ENCODE measurements at places on chromosomes 12 and 14.

GRCh38 chr12:118581371-118581770, 205.0 kb downstream of the SUDS3 start:
- no peak for DNase-seq

- no peak for DNase-seq
These were observed 25.9 kb downstream of the FUT8 start for GRCh38 chr14:65438266-65438933.

DNA sequence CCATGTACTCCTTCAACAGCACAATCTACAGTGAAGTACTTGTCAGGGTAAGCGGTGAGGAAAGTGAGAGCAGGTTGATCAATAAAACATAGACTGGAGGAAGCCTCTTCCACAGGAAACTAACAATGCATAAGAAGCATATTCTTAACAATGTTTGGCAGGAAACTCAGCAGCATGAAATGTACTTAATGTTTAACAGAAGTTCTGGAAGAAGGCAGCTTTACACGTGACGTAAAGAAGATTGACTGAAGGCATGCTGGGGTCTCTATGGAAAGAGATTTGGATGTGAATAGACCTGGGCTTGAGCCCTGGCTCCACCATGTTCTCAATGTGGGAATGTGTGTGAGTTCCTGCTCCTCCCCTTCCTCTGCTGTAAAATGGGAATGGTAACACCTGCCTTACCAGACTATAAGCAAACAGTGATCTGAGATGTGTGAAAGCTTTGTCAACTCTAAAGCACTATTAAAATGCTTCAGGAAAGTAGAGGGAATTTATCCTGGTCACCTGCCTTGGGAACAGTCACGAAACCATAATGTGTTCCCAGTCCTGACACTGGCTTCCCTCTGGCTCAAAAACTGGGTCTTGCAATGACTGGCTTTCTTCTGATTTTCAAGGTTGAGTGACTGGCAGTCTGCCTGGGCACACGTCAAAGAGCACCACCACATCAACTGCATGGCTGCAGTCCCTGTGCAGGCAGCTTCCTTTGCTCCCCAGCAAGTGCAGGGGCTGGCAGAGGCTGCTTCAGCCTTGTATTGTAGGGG, 384.6 kb downstream of the APAF1 start:
- no peak for DNase-seq

- no peak for DNase-seq
These were observed 239.4 kb upstream of the KRR1 start for GRCh38 chr12:75750716-75751306.

DNA sequence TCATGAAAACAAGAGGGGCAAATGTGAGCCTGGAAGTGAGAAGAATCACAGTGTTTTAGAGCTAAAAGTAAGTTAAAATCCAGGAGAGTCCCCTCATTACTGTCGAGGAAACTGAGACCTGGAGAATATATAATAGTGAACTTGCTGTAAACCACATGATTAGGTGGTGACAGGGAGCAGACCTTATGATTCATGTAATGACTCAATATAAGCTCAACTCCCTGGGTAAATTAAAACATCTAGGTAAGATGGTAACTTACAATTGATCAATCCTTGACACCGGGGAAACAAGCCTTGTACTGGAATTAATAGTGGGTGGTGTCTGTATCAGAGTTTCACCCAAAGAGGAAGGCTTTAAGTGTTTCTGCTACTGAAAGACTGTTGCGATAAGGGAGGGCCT, 269.3 kb downstream of the SNAPC1 start:
- no peak for DNase-seq

- no peak for DNase-seq
These were observed 6.2 kb downstream of the GPR19 start for GRCh38 chr12:12689647-12690300.

- no peak for DNase-seq
These were observed 58.2 kb downstream of the OSBPL8 start for GRCh38 chr12:76501390-76501789.

DNA sequence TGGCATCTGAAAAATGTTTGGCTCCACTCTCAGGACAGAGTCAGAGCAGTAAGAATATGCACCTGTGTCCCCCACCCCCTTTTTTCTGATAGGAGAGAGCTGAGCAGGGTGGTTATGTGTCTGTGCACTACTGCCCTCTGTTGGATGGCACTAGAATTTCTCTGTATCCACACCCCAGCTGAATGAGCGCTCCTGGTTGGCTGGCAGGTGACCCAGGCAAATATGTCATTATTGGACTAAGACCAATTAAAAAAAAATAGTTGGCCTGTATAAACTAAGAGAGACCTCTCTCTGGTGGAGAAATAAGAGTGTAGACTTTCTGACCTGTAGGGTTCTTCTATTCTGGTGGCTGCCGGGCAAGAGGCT, 107.0 kb downstream of the PTCSC3 start:
- DNase-seq, result no peak

GRCh38 chr14:80585506-80585835, 356.1 kb downstream of the CEP128 start:
- no peak for DNase-seq

DNA sequence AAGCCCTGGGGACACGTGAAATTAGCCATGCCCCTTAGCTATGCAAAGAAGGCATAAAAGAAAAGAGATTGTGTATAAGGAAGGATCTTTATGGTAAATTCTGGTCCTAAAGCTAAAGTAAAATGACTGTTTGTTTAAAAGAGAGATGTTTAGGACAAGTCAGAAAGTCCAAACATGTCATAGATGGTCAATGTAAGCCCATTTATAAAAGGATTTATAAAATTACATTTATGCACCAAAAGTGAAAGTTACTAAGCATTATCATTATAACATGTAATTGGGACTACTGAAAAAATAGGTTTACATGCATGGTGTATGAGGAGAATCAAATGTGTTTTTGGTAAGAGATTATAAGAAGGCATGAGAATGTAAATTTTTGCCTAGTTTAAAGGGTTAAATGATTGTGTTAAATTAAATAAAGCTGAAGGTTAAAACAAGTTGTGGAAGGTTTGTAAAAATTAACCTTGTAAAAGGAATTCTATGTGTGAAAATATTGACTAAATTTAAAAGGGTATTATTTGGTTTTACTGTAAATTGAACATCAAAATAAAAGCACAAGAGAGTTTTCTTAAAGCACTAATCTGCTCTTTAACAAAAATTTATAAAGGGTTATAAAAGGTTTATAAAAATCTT, 50.4 kb upstream of the TSPAN8 start:
- DNase-seq, result no peak

DNA sequence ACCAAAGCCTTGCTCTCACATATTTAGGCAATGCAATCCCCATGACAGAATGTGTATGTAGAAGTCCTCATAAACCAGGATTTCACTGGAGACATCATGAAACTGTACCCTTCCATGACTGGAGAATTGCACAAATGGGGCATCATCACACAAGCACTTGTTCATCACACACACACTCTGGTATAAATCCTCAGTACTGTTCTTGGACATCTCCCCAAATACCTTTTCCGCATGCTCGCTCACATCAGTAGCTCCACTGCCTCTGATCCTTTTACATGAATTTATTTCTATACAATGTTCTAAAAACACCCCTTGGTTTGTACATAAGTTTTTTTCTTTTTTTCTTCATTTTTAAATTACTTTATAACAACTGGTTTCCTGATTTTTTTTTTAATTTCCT, 3.3 kb upstream of the ING4 start:
- no peak for DNase-seq

GRCh38 chr14:83153081-83153480, 1619.4 kb upstream of the SEL1L start:
- no peak for DNase-seq

- DNase-seq, result no peak
These were observed 100.1 kb downstream of the DYRK2 start for GRCh38 chr12:67748743-67749040.

DNA sequence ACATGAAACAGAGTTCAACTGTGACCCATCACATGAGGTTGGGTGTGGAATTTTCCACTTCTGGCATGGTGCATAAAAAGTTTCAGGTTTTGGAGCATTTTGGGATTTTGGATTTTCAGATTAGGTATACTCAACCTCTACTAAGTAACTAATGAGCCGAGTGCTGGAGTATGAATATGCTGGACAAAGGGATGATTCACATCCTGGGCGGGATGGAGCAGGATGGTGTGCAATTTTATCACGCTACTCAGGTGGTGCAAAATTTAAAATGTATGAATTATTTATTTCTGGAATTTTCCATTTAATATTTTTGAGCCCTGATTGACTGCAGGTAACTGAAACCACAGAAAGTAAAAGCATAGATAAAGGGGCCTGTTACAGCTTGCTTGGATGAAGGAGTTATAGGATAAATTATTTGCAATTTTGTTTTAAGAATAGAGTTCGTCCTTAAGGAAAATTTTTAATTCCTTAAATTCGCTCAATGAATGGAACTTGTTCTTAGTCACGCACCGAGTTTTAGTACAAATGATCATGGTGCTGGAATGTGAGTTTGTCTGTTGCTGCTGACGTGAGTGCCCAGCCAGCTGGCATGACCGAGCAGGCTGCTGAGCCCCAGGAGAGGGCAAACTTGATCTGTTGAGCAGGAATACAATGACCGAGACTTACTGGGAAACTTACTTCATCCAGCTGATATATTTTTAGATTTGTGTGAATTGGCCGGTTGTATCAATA, 176.3 kb downstream of the ESR2 start:
- DNase-seq, result no peak

- peak; percentile 55 for DNase-seq
These were observed 604 bp downstream of the HCFC2 start for GRCh38 chr12:104064842-104065427.
